Dermis microvascular lymphatic vessel endothelial cell (primary cell): ENCODE measurements at places on chromosomes 6 and 20. TPM values are rescaled to one million over a fixed set of nuclear protein-coding genes. Genes with fewer than 3 reads are reported as not detected.
A peak's percentile ranks its signal among the peaks of the same experiment; 100 is the strongest.

Gene HIVEP2
- 5.5 and 14.0 TPM in 2 replicates for total RNA-seq

- DNase-seq: no peak
These were observed 90.5 kb downstream of the NDUFAF5 start for GRCh38 chr20:13875265-13875811.

Gene ADGRG6
- 3.3 and 7.6 TPM in 2 replicates for total RNA-seq

GRCh38 chr6:114520976-114521375 lies 178.2 kb upstream of the HS3ST5 start:
- DNase-seq: no peak

Gene DNAH8
- total RNA-seq: not detected in 2 replicates

GRCh38 chr6:50663806-50664205 lies 49.5 kb upstream of the TFAP2D start:
- no peak for DNase-seq

DNA sequence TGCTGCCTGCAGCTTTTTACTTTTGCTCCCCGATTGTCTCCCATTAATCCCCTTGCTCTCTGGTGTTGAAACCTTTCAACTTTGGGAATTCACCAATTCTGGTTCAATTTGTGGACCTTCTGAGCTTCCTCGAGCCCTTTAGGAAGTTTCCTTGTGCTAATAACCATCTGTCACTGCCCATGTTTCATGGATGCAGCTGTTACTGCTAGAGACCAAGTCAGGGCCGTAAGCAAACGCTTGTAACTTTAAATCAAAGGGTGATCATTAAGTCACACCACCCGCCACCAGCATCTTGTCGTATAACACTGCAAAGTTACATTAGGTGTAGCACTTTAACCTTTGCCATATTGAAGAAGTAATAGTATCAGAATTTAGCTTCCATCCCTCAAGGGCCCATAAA lies 268.3 kb upstream of the SASH1 start:
- DNase-seq: no peak

Gene BPI
- not detected in 2 replicates for total RNA-seq

Gene SFT2D1
- total RNA-seq: 18.7 and 20.7 TPM in 2 replicates

DNA sequence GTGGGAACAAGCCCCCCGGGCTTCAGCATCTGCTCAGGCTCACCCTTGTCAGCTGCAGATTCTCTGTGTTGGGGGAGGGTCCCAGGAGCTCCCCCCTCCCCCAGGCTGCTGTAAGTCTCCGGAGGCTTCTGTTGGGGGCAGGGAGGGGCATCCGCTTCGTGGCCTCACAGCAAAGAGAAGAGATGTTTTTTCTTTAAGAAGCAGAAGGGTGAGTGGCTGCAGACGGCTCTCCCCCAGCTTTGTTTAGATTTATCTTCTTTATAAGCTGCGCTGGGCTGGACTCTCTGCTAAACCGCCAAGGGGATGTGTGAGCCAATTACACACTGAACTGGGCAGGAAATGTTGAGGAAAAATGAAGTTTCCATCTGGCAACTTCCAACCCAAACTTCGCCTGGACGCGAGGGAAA lies 48.7 kb upstream of the GATA5 start:
- no peak for DNase-seq

GRCh38 chr6:142693441-142693840 lies 251.5 kb downstream of the HIVEP2 start:
- peak; percentile 77 for DNase-seq

DNA sequence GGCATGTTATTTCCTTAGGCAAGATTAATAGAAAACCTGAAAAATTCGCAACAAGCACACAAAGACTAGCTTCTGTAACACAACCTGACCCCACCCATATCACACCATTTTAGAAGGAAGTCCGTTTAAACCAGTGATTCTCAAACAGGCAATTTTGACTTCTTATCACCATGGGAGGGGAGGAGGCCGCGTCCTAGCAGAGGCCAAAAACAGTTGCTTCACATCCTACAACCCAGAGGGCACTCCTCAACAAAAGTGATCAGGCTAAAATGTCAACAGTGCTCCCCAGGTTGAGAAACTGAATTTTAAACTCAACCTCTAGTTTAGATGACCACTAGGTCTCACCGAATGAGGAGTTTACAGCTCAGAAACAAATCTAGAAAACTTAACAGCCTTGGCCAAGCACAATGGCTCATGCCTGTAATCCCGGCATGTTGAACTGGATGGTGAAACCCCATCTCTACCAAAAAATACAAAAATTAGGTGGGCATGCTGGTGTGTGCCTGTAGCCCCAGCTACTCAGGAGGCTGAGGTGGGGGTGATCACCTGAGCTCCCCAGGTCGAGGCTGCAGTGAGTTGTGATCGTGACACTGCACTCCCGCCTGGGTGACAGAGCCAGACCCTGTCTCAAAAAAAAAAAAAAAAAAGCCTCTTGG lies 3.4 kb downstream of the SNX5 start:
- no peak for DNase-seq

- no peak for DNase-seq
These were observed 14.5 kb downstream of the HSPA1B start for GRCh38 chr6:31842053-31842452.

GRCh38 chr20:19757487-19758132 lies 448 bp upstream of the RIN2 start:
- peak; percentile 43 for DNase-seq
